ENCODE measurements at places on chromosomes 1 and 21.

- DNase-seq = peak; percentile 75
Measured at GRCh38 chr1:2233997-2234761, 6.1 kb downstream of the SKI start.

DNA sequence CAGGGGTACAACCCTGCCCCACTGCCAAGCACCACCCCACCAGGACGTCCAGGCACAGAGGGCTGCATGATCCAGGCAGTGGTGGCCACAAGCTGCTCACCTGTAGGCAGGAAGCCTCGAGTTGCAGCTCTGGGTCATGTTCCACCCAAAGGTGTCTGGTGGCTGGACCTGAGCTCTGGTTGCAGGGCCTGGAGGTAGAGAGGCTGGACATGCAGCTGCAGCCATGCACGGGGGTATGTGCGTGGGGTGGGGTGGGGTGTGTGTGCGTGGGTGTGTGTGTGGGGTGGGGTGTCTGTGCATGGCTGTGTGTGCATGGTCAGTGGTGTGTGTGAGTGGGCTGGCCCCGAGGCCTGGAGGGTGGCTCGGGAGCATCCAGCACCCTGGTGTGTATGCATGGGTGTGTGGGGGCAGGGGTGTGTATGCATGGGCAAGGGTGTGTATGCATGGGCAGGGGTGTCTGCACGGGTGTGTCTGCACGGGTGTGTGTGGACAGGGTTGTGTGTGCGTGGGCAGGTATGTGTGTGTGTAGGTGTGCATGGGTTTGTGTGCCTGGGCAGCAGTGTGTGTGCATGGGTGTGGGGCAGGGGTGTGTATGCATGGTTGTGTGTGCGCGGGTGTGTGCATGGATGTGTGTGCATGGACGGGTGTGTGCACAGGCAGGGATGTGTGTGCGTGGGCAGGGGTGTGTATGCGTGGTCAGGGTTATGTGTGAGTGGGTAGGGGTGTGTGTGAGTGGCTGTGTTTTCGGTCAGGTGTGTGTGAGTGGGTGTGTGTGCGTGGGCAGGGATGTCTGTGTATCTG is 15.6 kb downstream of the ARHGEF16 start:
- no peak for DNase-seq

DNA sequence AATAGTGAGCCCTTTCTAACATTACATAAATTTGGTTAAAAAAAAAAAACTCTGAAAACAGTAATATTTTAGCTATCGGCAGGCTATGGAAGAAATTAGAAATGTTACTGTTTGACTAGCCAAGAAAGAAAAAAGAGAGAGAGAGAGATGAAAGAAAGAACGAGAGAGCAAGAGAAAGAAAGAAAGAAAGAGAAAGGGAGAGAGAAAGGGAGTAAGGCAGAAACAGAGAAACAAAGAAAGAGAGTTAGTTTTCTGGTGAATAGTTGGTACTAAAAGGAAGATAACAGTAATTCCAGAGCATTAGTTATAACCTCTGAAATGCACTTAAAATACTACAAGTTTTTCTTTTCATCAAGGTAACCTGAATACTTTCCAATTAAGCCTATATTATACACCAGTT is 160.3 kb upstream of the HP1BP3 start:
- no peak for DNase-seq

DNA sequence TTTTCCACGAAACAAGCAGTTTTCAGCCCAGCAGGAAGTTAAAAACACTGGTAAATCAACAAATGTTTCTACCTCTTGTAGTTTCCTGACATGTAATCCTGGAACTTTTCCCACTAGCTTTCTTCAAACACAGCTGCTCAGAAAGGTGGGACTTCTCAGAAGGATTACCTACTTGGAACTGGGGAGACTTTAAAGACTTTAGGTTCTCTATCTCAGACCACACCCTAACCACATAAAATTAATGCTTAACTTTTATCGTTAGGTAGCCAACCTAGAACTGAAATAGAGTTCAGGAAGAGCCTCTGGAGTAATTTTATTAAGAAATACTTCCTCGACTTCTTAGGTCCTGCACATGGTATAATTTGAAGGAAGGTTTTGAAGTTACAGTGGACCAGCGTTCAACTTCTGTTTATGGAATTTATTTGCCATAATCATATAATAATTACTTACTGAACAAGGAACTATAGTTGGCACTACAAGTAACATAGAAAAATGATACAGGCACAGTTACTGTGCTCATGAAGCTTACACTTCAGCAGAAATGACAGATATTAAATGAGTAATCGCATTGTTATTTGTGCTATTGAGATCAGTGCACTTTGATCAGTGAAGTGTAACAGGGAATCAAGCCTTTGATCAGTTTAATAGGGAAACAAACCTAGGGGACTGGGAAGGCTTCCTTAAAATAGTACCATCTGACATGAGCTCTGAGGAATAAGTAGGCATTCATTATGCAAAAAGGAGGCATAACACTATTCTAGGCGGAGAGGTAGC is at the start of gene BCL2L15:
BCL2L15 (minus strand) TSS at position 180 of the 774 bp plus-strand sequence. CDS start 206 bp downstream, outside the sequence.
- DNase-seq = no peak

- DNase-seq = no peak
Measured at GRCh38 chr1:206490771-206491405, 16.4 kb upstream of the RASSF5 start.

GRCh38 chr1:47579809-47580208 is 142.0 kb downstream of the FOXD2 start:
- DNase-seq = no peak

GRCh38 chr1:54981466-54981865 is 1.0 kb downstream of the TMEM61 start:
- DNase-seq = peak; percentile 5

DNA sequence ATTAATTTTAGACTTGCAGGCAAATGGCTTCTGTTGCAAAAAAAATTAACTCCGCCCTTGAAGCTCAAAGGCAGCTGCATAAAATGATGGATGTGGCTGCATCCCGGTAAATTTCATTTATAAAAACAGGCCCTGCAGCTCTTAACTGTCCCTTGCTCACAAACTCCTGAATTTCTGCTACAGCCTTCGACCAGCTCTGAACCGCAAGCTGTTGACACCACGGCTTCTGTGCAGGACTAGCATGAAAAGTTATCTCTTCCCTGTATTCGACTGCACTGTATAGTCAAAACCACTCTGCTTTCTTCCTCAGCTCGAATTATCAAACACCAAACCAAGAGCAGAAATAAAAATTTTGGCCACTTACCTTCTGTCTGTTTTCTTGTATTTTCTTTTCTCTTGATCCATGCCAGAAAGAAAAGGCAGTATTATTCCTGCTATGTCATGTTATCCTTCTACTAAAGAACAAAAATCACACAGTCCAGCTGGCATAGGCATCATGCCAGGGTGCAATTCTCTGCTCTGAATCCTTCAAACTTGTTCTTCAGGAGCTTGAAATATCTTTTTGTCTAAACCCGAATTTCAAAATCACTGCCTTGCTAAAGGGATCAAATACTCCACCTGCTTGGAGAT is 195.5 kb upstream of the NCAM2 start:
- no peak for DNase-seq

- no peak for DNase-seq
Measured at GRCh38 chr1:75502776-75503175, 108.1 kb downstream of the SLC44A5 start.

- peak; percentile 86 for DNase-seq
Measured at GRCh38 chr1:159924025-159924790, 1.1 kb downstream of the TAGLN2 start.

GRCh38 chr21:26388731-26389231 is 184.3 kb downstream of the CYYR1 start:
- no peak for DNase-seq
